Activated B cell treated with CpG ODN at 0.5 μM for 24 hours (primary cell): ENCODE measurements at places on chromosomes 5 and 9. TPM values are rescaled to one million over a fixed set of nuclear protein-coding genes. Genes with fewer than 3 reads are reported as not detected.

DNA sequence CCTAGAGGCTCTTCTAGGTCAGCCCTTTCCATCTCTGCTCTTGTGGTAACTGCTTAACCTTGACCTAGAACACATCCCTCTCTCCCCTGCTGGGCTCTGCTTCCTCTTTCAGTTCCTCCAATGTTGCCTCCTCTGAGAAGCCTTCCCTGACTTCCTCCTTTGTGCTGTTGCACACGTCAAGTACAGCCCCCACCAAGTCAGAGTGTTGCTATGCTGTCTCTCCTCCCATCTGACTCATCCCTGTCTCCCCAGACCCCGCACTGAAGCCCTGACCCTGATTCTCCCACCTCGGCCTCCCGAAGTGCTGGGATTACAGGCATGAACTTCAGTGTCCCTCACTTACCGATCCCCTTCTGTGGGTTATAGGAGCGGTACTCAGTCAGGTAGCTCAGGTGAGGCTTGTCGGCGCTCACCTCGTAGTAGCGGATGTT lies 10.4 kb upstream of the TRIM14 start:
- no peaks in the 10 kb centered on the region for H3K36me3 ChIP-seq
- peak; percentile 24 for DNase-seq
- H3K4me3 ChIP-seq: peak overlapping the region; percentile 36
- peaks cover 30% of the 10 kb centered on the region for H3K4me1 ChIP-seq
- peak overlapping the region; percentile 36 for H3K27ac ChIP-seq

DNA sequence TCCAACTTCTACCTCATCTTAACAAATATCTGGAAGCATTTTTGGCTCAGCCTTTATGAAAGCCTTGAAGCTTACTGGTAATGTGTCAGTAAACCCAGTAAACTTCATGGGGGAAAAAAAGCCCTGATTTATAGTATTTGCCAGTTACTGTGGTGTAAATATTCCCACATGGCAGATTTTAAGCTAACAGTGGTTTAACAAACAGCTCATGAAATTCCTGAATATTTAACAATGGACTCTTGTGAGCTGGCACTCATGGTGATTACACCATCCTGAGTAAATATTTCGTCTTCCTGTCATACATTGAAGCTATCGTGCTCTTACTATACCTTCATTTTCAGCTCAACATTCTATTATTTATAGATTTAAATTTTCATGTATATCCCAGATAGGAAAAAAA lies 57.0 kb upstream of the ACOT12 start:
- H3K27ac ChIP-seq: no peak overlapping the region
- peaks cover 31% of the 10 kb centered on the region for H3K36me3 ChIP-seq
- H3K27me3 ChIP-seq: no peaks in the 10 kb centered on the region
- H3K4me3 ChIP-seq: no peak overlapping the region

DNA sequence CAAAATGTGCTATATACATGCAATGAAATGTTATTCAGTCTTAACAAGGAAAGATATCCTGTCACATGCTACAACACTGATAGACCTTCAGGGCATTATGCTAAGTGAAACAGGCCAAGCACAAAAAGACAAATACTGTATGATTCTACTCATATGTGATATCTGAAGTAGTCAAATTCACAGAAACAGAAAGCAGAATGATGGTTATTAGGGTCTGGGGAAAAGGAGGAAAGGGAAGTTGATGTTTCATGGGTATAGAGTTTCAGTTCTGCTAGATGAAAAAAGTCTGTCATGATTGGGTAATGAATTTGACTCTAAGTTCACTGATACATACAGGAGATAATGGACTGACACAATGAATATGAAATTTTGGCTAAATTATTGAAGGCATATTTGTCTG lies 11.2 kb upstream of the RIC1 start:
- no peaks in the 10 kb centered on the region for H3K27me3 ChIP-seq
- peaks cover 13% of the 10 kb centered on the region for H3K36me3 ChIP-seq
- peak overlapping the region; percentile 79 for H3K27ac ChIP-seq
- DNase-seq: no peak

DNA sequence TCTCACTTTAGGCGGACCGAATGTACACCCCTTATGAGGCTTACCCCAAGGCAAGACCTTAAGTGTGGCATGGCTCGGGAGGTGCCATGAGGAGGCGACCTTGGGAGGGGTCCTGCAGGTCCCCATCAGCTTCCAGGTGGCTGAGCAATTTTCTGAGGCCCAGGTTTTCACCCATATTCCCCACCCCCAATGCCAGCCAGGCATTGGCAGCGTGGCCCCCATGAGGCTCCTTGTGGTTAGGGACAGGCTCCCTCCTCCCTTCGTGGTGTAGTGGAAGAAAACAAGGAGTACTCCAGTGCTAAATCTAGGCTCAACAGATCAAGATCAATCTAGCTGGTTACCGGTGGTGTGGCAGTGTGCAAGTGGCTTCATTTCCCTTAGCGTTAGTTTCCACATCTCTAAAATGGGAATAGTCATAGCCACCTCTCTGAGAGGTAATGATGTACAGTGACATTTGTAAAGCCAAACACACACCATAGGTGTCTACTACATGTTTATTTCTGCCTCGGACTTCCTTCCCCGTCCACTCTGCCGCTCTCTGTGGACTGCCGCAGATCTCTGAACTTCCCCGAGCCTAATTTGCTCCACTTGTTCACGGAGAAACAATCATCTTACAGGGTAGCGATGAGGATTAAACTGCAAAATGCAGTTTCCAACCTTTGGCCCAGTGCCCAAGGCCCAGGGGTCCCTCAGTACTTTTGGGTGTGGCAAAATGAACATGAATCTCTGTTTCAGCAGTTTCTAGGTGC lies 8.4 kb downstream of the LHX2 start:
- peaks cover 36% of the 10 kb centered on the region for H3K4me1 ChIP-seq
- no peaks in the 10 kb centered on the region for H3K36me3 ChIP-seq
- peaks cover 73% of the 10 kb centered on the region for H3K27me3 ChIP-seq
- no peak overlapping the region for H3K4me3 ChIP-seq

- H3K27ac ChIP-seq: no peak overlapping the region
- peaks cover 3% of the 10 kb centered on the region for H3K4me1 ChIP-seq
- DNase-seq: no peak
- H3K4me3 ChIP-seq: no peak overlapping the region
- no peaks in the 10 kb centered on the region for H3K36me3 ChIP-seq
- peaks cover 17% of the 10 kb centered on the region for H3K27me3 ChIP-seq
Observed at GRCh38 chr5:114437936-114438335, 76.1 kb downstream of the KCNN2 start.

DNA sequence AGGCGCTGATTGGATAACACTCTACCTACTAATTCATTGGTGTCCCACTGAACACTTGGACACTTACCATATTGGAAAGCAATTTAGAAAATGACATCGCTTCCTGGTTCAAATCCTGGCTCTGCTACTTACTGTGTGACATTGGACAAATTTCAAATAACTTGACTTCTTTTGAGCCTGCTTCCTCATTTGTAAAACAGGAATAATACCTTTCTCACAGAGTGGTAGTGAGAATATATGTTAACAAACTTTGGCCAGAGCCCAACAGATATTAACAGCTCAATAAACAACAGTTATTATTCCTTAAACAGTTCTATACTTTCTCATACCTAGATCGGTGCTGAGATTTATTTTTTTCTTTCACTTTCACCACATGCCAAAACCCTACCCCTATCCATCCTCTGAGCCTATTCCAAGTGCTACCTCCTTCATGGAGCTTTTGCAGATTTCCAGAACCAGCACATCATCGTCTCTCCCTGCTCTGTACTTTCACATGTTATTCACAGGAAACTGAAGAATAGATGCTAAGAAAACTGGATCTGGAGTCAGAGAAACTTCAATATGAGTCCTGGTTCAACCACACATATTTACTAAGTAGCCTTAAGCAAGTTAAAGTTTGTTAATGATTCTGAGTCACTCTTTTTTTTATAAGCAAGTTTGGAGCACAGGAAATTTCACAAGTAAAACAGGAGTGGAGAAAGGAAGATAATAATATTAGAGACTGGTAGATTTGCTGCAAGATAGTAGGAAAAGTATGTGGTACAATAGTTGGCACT lies 92.3 kb downstream of the STRBP start:
- DNase-seq: no peak
- H3K36me3 ChIP-seq: peaks cover 68% of the 10 kb centered on the region
- H3K27ac ChIP-seq: peak overlapping the region; percentile 97

GRCh38 chr5:149621415-149622098 lies 40.3 kb downstream of the ARHGEF37 start:
- H3K27me3 ChIP-seq: no peaks in the 10 kb centered on the region
- peaks cover 26% of the 10 kb centered on the region for H3K4me1 ChIP-seq
- no peak for DNase-seq
- no peak overlapping the region for H3K27ac ChIP-seq
- H3K4me3 ChIP-seq: no peak overlapping the region

- no peak overlapping the region for H3K4me3 ChIP-seq
- no peak for DNase-seq
- no peak overlapping the region for H3K27ac ChIP-seq
- peaks cover 13% of the 10 kb centered on the region for H3K4me1 ChIP-seq
Observed at GRCh38 chr5:172102913-172103626, 85.0 kb downstream of the STK10 start.

The DMRTA1 gene
- not detected in 2 replicates for total RNA-seq

- H3K27me3 ChIP-seq: no peaks in the 10 kb centered on the region
- no peak for DNase-seq
- no peaks in the 10 kb centered on the region for H3K4me1 ChIP-seq
- no peak overlapping the region for H3K27ac ChIP-seq
Observed at GRCh38 chr9:81490605-81491331, 198.6 kb downstream of the TLE1 start.

The AK1 gene
- total RNA-seq: 6.9 and 8.1 TPM in 2 replicates

DNA sequence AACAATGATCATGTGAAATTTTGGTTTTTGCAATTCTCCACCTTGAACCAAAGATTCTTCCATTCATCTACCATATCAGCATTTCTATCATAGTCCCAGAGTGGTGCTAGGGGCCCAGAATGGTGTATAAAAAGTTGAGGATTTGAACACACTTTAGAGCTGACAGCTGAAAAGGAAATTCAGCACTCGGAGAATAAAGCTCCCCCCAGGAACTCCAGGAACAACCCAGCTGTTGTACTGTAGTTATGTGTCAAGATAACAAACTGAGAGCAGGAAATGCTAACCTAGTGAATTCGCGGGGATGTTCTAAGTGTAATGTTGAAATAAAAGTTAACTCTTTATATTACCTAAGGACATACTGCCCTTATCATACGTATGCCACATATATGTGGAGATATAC lies 216.7 kb downstream of the NFIB start:
- no peak overlapping the region for H3K4me3 ChIP-seq
- H3K27ac ChIP-seq: no peak overlapping the region
- no peaks in the 10 kb centered on the region for H3K36me3 ChIP-seq
- no peaks in the 10 kb centered on the region for H3K27me3 ChIP-seq
- DNase-seq: no peak

DNA sequence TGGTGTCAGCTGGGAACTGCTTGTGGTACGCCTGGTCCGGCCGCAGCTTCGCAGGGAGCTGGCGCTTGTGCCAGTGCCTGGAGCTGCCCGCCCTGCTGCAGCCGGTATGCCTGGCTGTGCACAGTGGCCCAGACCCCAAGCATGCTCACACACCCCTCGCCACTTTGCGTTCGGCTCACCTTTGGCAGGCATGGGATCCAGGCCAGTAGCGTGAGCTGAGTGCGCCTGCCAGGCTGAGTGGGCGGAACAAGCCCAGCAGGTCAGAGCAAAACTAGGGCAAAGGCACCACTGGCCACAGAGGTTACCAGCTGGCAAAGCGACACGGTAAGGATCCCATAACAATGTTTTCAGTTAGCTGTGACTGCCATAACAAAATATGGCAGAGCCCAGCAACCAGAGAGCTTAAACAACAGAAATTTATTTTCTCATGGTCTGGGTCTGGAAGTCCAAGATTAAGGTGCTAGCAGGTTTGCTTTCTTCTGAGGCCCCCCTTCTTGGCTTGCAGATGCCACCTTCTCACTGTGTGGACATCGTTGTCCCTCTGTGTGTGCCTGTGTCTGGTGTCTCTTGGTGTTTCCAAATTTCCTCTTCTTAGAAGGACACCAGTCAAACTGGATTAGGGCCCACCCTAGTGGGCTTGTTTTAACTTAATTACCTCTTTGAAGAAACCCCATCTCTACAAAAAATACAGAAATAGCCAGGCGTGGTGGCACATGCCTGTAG lies 61.6 kb downstream of the PSAT1 start:
- H3K27me3 ChIP-seq: no peaks in the 10 kb centered on the region
- H3K27ac ChIP-seq: no peak overlapping the region
- no peak overlapping the region for H3K4me3 ChIP-seq
- no peaks in the 10 kb centered on the region for H3K4me1 ChIP-seq
- H3K36me3 ChIP-seq: no peaks in the 10 kb centered on the region

The CARTPT gene
- total RNA-seq: not detected in 2 replicates
